ENCODE measurements at places on chromosomes 1 and 21.
A peak's percentile ranks its signal among the peaks of the same experiment; 100 is the strongest.

- DNase-seq, result no peak
Observed at GRCh38 chr1:23140940-23141596, 27.6 kb downstream of the LUZP1 start.

- DNase-seq, result no peak
Observed at GRCh38 chr1:218669431-218669830, 324.3 kb downstream of the TGFB2 start.

GRCh38 chr1:217274927-217275654 lies 355.8 kb downstream of the GPATCH2 start:
- DNase-seq, result no peak

DNA sequence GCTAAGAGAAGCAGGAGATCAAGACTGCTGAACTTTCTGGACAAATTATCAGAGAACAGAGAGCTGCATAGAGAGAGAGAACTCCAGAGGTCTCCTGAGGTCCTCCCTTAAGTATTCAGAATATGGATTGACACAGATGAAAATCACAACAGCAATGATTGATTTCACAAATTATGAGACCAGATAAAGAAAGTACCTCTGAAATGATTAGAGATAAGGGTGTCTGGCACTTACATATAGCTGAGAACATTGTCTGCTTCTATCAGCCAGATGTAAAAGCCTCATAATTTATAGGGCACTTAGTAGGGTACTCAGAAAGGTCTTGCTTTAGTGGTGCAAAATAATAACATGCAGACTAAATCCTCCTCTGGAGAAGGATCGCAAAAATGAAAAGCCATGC lies 1301.8 kb downstream of the BRINP3 start:
- DNase-seq, result no peak

DNA sequence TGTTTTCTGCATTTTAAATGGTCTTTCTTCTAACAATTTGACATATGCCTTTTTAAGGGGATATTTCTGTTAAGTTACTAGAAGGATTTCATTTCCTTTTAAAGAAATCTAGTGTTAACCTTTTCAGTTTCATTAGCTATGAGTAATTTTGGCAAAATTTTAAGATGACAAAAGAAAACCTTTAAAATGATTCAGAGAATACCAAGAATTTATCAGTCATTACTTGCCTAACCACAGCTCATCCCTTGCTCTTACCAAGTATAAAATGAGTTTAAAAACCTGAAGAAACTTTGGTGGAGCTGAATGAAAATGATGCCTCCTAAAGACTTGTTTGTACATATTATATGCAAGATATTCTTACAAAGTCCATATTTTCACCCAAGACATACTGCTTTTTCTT lies 101.7 kb downstream of the NEK7 start:
- DNase-seq, result no peak

DNA sequence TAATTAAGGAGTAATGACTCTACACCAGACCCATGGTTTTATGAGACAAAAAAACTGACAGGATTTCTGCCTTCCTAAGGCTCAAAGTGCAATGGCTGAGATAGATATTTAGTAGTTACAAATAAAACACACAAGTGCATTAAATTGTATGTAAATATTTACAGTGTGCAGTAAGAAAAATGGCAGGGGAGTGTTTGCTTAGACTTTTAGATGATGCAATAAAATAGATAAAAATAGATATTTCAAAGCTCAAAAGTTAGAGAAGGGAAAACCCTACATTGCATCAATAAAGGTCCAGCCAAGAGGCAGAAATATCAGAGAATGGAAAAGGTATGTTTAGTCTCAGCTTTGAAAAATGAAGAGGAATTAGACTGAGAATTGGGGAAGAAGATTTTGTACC lies 226.3 kb upstream of the FGGY start:
- no peak for DNase-seq

DNA sequence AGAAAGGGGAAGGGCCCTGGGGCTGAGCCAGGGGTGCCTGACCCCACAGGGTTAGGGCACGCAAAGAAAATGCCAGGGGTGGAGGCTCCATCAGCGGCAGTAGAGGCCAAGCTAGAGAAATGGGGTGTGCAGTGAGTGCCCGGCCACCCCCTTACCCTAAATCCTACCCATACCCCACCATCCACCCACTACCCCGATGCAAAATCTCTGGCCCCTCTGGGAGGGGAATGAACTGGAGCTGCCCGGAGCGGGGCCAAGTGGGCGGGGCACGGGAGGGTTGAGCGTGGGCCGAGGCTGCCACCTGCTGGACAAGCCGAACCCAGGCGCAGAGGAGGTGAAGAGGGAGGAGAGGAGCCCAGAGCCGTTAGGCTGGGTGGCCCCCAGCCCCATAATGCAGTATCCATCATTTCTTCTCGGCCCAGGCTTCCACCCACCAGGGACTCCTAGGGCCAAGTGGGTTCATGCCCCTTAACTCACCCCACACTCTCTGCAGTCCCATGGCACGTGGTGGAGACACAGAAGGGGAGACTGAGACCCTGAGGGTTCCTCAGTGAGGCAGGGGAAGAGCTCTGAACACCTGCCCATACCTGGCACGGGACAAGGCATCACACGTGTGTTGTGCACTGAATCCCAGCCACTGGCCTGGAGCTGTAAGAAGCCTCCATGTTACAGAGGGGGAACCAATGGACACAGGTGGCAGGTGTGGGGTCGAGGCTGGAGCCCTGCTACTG lies 1.4 kb upstream of the C1QC start:
- peak; percentile 62 for DNase-seq

DNA sequence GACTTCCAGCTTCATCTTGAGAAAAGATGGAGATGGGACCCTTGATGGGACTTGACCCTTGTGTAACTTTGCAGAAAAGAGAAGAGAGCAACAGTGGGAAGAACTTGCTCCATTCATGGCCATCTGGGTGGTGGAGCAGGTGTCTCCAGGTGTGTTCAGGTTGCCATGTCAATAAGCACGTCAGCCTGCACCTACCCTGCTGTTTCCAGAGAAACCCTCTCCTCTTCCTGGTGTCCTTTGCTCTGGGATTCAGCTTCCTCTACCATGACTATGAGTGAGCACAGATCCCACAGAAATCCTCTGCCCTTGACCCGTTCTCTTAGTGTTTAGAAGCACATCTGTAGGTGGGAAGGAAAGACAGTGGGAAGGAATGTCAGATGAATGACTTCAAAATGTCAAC lies 21.8 kb upstream of the OTUD3 start:
- DNase-seq, result no peak

- DNase-seq, result no peak
Observed at GRCh38 chr1:160113407-160113806, 2.2 kb upstream of the ATP1A2 start.

DNA sequence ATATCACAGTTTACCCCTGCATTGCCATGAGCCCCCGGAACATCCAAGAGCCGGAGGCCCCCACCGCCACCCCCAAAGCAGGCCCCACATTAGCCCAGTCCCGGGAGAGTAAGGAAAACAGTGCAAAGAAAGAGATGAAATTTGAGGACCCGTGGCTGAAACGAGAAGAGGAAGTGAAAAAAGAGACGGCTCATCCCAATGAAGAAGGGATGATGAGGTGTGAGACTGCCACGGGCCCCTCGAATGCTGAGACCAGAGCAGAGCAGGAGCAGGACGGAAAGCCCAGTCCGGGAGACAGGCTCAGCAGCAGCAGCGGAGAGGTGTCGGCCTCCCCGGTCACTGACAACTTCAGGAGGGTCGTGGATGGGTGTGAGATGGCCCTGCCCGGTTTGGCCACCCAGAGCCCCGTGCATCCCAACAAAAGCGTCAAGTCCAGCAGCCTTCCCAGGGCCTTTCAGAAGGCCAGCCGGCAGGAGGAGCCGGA lies 532.4 kb downstream of the KIF26B start:
- DNase-seq, result no peak

DNA sequence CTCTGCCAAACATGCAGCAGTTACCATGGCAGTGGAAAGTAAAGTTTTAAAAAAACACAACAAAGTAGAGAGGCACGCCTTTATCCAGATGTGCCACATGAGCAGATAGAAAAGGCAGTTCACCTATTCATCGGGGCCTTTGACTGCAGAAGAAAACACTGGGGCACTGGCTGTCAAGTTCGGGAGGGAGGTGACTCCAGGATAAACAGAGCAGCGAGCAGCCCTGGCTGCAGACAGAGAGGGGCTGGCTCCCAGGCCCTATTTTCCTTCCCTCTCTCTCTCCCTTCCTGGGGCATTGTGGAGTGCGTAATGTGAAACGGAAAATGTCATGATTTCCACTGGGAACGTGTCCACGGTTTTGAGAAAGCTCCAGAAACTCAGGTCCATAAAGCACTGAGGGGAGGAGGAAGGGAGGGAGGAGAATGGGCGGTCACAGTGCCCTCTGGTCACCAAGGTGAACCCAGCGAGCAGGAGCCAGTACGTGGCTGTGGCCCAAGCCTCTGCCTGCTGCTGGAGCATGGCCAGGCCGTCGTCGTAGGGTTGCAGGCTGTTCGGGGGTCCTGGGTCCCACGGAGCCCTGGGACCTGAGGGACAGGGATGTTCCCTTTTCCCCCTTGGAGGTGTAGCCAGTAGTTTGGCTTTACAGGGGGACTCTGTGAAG lies 114.7 kb upstream of the IRF2BP2 start:
- no peak for DNase-seq

DNA sequence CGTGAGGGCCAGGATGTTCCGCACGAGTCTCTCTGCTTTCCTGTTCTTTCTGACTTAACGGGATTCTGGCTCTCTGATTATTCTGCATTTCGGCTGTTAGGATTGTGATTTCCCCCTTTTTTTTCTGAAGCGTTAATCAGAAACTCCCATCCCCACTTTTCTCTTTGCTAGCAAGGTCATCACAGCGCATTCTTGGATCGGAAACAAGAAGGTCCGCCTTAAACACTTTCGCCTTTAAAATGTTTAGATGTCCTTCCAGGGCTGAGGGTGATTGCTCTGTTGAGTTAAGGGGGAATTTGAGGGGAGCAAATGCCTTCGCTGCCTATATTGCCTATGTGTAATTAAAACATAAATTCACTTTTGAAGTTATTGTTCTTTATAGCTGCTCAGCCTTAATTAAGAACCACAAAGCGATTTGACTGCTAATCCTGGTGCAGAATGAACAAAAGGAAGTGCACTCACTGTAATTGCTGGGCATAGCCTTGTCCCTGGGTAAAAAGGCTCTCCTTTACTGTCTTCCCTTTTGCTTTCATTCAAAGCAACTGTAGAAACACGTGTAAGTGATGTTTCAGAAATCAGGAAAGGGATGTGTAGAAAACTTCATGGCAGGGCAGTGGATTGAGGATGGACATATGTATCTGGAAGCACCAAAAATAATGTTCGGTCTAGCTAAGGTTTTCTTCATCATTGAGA lies 1.2 kb downstream of the LAMC1 start:
- DNase-seq, result no peak

- no peak for DNase-seq
Observed at GRCh38 chr1:226981386-226981817, 41.3 kb downstream of the COQ8A start.

DNA sequence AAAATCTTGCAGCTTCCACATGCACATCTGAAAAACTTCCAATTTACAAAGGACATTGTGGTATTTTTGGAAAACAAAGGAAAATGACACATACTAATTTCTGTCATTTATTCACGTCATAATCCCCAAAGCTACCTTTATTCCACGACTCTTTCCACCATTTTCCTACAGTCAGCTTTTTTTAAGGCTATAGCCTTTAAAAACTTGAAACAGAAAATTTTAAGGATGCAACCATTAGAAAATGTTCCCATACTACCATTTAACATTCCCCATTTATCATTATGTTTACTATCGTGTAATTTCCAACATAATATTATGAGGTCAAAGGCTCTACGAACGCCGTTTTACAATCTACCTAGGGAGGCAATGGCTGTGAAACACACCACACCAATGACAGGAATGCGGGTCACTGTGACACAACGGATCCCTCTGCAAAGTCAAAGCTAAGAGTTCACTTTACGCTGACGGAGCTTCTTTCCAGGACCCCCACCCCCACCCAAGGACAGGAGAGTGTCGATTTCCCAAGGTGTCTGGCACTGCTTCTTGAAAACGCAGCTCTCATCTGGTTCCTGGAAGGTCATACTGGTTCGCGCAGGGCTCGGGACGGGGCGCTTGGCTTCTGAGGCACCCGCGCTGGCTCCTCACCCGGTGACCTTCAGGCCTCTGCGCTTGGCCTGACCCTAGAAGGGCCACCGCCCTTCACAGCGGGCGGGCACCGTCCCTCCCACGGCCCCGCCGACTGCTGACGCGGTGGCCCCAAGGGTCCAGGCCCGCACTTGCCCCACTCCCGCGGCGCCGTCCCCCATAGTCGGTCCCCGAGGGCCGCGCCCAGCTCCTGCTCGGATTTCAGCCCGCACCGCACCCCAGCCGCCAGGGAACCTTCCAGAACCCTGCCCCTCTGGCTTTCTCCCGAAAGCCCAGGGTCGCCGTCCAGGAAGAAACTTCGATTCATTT lies 50.5 kb upstream of the ATF3 start:
- DNase-seq, result no peak

- no peak for DNase-seq
Observed at GRCh38 chr1:5526822-5527551, 465.2 kb downstream of the NPHP4 start.

DNA sequence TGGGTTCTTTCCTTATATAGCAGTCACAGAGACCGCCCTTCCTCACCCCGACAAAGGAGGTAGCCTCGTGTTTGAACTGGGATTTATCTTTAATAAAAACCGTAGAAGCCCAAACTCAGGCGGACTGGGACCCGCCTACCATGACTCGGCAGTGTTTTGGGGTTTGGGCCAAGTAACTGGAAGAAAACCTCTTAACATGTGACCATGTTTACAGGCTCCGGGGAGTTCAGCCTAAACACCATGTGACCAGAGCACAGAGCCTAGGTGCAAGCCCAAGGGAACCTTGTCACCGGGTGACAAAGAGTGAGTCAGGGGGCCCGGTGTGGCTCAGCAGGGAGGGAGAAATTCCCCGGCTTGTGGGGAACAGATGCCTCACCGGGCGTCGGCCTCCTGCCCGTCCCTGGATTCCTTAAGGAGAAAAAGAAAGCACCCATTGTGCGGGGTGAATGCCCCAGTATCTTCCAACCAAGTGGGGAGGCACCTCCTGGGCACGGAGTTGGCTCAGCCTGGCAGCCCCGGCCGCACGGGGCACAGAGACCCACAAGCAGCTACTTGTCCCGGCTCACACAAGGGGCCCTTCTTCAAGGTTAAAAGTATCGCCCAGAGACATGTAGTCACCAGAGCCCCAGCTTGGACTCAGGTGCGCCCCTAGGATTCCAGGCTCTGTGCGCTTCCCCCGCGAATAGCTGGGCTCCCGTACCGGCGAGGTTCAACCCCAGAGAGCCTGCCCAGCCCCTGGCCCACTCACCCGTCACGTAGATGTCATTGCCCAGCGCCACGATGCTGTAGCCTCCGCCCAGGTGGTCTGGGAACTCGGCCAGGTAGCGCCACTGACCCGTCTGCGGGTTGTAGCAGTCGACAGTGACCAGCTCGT lies 1.4 kb downstream of the KLHL21 start:
- DNase-seq, result peak; percentile 71

DNA sequence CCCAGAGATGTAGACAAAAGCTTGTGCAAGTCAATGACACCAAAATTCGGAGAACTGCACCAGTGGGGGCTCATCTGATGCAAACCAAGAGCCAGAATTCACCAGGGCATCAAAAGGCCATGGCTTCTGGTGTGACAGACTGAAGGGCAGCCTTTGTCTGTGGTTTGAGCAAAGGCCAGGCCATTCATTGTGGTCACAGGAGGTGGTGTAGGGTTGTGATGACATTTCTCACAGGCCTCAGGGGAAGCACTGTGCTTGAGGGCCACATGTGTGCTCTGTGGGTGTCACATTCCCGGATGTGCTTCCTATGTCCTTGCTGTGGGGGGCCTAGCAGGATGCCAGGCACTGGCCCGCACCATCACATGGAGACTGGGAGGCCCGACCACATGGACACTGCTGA lies 22.5 kb upstream of the KCNE1 start:
- DNase-seq, result peak; percentile 69
